ENCODE measurements at places on chromosomes 4 and X.

- no peak for DNase-seq
These were observed 54.3 kb downstream of the CHRDL1 start for GRCh38 chrX:110741213-110741796.

DNA sequence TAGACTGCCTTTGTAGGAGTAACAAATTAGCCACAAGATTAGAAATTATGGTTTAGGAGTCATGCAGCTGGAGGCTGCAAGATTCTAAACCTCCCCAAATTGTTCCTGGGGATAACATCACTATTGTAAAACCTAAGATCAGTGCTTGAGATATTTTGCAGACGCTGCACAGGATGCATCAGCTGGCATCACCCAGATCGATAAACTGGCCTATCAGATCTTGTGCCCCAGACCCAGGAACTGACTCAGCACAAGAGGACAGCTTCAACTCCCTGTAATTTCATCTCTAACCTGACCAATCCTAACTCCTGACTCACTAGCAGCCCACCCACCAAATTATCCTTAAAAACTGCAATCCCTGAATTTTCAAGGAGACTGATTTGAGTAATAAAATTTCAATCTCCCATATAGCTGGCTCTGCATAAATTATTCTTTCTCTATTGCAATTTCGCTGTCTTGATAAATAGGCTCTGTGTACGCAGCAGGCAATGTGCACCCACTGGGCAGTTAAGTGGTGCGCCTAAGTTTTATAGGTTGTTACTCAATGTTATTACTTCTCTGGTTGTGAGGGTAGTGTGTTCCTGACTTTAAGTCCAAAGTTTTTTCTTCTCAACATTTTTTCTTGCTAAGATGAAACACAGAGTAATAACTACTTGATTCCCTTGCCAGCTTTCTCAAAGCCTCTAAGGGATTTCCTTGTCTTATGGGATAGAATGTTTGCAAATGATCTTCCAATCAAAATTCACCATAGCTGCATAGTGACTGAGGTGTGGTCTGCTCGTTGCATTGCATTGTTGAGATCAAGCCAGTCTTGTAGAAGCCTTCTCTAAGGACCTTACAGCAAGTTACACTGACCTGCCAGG is 312.3 kb upstream of the DKK2 start:
- no peak for DNase-seq

GRCh38 chrX:39426101-39426500 is 624.8 kb downstream of the MID1IP1 start:
- DNase-seq, result no peak

DNA sequence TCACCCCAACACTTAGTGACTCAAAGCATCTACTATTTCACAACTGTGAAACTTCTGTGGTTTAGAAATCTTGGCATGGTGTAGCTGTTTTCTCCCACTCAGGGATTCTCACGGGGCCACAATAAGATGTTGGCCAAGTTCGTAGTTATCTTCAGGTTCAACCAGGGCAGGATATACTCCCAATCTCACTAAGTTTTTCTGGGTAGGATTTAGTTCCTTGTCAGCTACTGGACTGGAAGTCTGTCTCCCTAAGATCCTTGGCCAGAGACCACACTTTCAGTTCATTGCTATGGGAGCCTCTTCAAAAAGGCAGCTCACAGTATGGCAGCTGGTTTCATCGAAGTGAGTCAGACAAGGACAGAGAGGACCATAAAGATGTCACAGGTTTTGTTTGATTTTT is 111.7 kb upstream of the PDHA2 start:
- DNase-seq, result no peak

DNA sequence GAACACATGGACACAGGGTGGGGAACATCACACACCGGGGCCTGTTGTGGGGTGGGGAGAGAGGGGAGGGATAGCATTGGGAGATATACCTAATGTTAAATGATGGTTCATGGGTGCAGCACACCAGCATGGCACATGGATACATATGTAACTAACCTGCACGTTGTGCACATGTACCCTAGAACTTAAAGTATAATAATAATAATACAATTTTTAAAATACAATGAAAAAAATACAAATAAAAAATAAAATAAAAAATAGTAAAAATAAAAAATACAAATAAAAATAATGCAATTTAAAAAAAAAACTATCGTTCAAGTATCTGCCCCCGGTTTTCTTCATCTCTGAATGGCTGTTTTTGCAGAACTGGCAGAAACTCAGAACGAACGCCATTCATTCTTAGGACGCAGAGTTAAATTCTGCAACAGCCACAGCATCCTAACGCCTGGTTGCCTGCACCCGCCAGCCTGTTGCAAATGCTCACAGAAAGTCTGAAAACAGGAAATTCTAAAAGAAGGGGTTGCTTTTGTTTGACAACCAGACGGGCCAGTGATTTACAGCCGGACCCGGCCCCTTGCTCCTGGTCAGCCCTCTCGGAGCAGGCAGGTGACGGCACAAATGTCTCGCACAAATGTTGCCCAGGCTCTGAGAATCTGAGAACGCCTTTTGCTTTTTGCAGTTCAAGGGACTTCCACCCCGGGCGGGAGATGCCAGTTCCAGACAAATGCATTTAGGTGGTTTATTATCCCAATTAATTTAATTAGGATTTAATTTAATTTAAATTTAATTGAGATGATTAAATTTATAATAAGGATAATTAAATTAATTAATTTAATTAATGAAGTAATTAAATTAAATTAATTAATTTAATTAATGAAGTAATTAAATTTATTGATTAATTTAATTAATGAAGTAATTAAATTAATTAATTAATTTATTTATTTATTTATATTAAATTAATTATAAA is 47.8 kb downstream of the CRLF2 start:
- no peak for DNase-seq

DNA sequence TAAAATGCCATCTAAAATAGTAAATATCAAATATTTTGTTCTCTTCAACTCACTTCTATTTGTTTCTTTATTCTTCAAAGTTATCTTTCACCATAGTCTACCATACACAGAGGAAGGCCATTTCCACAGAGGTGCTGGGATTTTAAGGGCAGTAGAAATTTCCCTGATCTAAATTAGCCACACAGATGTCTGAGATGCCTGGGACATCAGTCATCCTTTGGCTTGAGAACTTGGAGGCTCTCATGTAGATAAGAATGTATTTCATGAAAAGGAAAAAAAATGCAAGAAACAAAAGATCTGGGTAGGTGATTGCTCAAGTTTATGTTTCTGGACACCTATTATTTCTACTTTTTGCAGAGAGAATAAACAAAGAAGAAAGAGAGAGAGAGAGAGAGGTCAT is 1008.2 kb downstream of the NLGN4X start:
- DNase-seq, result no peak
